ENCODE measurements at places on chromosomes 5 and 9.
A peak's percentile ranks its signal among the peaks of the same experiment; 100 is the strongest.

DNA sequence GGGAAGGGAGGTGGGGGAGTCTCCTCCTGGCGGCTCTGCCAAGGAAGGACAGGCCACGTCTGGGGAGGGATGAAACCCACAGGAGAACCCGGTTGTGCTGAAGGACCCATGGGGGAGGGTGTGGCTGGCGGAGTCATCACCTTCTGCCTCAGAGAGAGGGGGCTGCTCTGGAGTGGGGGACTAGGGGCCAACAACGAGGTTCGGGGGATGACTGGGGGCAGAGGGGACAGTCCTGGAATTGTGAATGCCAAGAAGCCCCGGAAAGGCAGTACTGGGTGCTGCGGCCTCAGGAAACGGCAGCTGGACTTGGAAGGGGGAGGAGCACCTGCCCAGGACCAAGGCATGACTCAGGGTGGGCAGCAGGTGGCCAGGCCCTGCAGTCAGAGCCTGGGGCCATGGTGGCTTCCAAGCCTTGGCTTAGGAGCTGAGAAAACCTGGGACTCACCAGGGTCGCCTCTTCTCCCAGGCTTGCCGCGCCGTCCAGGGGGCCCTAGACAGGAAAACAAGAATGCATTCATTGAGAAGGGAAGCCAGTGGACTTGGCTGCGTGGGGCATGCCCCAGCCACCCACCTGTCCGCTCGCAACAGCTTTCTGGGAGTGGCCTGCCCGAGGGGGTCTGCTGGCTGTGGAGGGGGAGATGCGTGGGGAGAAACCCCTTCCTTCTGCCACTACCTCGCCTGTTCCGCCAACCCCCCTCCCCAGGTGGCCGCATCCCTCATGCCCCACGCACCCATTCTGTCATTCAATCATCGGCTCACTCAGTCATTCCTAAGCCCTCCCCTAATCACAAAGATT, 74.0 kb upstream of the PHYKPL start:
- no peak for DNase-seq

GRCh38 chr5:82699737-82700136, 377.5 kb downstream of the TMEM167A start:
- DNase-seq = no peak

DNA sequence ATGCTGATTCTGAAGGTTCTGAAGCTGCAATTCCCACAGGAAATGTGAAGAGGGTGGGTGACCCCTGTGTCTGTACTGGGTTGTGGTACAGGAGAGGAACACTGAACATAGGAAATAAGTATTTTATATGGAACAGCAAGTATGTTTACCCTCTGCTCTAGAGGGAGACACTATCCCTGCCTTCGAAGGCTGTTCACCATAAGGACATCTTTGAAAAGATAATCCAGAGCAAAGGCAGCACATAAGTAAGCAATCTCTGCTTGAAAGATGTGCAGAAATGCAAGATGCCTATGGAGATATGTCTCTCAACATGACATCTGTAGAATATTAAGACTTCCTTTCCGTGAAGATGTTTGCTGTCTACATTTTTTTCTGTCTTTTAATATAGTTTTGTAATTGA, 184.4 kb upstream of the EFNA5 start:
- DNase-seq = peak; percentile 11

DNA sequence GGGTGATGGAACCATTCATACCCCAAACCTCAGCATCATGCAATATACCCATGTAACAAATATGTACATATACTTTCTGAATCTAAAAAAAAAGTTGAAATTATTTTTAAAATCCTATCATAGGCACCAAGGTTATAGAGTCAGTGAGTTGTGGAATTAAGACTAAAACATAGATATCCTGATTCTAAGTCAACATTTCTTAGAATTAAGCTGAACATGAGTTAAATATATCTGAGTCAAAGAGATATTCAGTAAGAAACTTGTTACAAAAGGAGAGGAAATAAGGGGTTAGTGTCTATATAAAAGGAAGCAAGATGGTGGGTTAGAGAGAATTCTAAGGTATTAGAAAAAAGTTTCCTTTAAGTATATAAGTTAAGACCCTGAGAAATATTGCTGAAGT, 89.9 kb downstream of the CCDC192 start:
- no peak for DNase-seq

- DNase-seq = peak; percentile 40
Measured at GRCh38 chr9:131942146-131942720, 137.4 kb downstream of the MED27 start.

GRCh38 chr9:129307227-129307970, 129.3 kb upstream of the IER5L start:
- no peak for DNase-seq

DNA sequence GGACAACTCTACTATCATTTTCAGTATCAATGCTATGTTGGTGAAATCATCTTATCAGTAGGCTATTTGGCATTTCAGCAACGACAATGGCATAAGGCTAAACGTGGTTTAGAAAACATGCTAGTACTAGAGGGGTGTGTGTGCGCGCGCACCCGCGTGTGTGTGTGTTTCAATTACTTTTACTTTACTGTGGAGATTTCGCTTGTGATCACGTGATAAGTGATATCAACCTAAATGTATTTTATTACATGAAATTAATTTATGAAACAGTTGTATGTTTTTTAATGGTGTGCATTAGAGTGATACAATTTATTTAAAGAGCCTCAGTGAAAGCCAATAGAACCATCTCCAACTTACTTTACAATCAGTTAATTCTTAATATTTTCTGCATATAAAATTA, 587.9 kb upstream of the ITGA1 start:
- DNase-seq = no peak

DNA sequence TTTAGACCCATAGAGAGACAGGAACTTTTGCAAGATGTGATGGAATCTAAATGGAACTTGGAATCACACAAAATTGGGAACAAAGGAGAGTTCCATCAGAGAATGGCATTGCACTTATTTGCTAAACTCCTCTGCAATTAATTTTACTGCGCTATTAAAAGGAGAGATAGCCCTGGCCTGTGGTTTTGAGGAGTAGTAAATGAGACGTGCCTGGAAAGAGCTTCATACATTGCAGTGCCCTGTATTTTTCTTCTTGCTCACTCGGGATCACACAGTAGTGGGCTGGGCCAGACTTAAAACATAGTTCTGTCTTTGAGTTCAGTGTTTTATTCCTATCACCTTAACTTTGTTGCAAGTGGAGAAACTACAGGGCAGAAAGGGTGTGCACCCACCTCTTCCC, 94.4 kb upstream of the SLC27A6 start:
- DNase-seq = no peak

GRCh38 chr5:10563110-10563944, 543 bp upstream of the ANKRD33B start:
- no peak for DNase-seq

- no peak for DNase-seq
Measured at GRCh38 chr5:88827997-88828396, 55.0 kb downstream of the MEF2C start.

GRCh38 chr9:114503009-114503408, 2.3 kb downstream of the WHRN start:
- DNase-seq = no peak

DNA sequence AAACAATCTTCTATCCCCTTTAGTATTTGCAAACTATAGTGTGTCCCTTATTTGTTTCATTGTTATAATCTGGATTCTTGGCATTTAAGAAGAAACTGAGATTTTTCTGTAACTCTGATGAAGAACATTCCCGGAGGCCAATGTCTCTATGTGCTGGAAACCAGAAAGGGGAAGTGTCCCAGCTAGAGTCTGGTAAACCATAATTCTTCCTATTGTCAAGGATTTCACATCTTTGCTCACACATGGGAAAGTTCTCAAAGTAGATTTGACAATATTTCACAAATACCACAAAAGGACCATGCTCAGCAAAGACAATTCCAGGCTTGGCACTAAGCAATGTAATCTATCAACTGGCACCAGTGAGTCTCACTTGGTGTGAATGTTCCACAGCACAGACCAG, 146.8 kb downstream of the MUSK start:
- no peak for DNase-seq

DNA sequence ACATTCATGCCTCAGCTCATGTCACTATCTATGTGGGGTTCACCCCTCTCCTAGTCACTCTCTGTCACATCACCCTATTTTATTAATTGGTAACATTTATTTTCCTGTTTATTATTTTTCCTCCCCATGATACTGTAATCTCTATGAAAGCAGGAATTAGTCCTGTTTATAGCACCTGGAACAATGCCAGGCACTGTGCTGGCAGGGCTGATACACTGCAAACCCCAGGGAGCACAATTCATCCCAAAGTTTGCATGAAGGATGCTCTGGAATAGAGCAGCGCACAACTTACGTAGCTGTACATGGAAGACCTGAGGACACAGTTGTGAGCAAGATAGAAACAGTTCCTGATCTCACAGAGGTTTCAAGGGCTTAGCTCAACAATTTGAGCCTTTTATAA, 103.2 kb downstream of the NSG2 start:
- DNase-seq = no peak

- DNase-seq = peak; percentile 49
Measured at GRCh38 chr9:137619240-137620047, 639 bp downstream of the EHMT1 start.

GRCh38 chr5:4250254-4250653, 654.6 kb downstream of the IRX1 start:
- no peak for DNase-seq

DNA sequence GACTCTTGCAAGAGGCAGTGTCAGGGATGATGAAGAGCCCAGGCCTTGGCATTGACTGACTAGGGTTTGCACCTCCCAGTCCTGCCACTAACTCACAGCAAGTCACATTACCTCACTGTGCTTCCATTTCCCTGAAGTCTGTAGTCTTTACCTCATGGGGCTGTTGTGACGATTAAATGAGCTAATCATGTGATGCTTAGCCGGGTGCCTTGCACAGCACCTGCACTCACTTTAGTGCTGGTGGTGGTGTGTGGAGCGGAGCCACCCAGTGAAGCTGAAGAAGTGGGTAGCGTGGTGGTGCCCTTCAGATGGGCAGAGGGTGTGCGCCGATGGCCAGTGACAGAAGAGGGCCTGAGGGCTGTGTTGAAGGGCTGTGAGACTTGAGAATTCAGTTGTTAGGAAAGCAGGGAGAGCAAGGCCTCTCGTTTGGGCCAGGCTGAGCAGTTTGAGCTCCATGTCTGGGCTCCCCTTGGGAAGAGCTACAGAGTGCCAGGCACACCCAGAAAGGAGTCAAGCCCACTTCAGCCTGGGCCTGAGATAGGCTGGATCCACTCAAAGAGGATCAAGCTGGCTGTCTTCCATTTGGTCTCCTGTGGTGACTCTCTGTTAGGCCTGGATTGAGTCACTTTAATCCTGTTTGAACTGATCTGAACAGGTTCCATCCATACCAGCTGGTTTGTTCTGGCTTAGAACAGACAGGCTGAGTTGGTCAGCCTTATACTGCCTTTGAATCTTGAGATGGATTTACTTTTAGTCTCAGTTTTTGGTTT, 42.5 kb downstream of the RALGPS1 start:
- peak; percentile 71 for DNase-seq

DNA sequence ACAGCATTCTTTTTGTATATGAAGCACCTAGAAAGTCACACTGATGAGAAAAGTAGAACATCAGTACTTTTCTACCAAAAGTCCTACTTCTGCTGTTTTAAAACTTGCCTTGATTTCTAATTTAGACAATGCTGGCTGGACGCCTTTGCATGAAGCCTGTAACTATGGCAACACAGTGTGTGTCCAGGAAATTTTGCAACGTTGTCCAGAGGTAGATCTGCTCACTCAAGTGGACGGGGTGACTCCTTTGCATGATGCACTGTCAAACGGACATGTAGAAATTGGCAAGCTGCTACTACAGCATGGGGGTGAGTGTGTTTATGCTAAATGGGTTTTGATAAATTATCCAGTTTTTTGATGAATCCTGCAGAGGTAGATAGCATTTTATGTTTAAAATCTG, 73.5 kb downstream of the SLF1 start:
- DNase-seq = peak; percentile 87

DNA sequence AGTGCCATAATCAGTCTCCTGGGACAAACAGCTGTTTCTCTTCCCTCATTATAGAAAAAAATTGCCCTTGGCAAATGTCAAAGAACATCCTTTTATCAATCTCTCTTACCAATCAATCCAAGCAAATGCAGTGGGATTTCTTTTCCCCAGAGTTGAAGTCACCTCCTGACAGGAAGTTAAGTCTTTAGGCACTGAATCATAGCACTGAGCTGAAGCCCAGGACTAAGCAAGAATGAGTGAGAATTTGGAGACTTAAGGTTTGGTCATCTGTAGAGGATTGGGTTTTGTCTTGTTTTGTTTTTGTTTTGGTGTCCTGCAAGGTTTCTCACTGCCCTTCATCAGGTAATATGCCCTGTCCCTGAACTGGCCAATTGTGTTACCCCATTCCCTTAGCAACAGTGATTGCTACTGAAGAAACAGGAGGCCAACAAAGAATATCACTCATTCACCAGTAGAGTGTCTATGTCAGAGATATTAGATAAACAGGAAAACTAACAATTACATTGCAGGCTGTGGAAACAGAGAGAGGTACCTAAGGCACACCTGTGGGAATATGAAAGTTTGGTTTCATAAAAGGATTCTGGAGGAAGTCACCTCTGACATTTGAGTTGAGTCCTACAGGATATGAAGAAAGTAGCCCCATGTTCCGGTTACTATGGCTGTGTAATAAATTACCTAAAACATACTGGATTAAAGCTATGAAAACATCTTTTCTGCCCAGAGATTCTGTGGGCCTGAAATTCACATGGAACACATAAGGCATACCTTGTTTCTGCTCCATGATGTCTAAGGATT, 4.5 kb upstream of the FXN start:
- peak; percentile 36 for DNase-seq

- peak; percentile 50 for DNase-seq
Measured at GRCh38 chr5:55645304-55645703, 66.8 kb downstream of the SLC38A9 start.
